ENCODE measurements at places on chromosomes 1 and 21.

GRCh38 chr1:65444128-65444640 is 23.7 kb downstream of the LEPR start:
- DNase-seq: no peak

DNA sequence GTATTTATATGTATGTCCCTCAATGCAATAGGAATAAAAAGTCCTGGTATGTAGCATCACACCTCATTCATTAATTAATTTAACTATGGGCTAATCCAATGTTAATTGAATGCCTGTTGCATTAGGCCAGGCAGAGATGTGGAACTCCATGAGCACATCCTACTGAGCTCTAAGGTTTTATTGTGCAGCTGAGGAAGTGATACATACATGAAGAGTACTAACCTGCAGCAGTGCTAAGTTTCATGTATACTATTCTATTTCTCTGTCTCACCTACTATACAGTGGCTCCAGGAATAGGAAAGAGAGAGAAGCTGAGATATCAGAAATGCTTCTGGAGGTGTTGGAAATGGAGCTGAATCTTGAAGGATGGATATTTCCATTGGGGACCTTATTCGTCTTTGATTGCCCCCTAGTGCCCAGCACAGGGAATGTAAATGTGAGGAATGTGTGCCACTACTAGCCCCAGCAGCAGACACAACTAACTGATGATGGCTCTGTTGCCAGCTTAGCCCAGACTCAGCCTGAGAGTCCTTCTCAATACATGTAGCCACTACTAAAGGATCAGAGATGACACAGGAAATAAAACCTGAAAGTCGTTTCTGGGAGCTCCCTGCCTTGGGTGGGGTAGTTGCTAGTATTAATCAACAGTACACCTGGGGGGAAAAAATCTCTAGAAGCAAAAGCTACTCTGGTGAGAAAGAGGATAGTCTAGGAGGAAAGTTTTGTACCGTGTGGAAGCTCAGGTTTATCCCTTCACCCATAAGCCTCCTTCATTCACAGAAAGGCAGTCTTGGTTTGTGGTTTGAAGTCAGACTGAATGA is 173.3 kb upstream of the FOXD3 start:
- no peak for DNase-seq

GRCh38 chr21:43808832-43809251 is 19.5 kb downstream of the RRP1 start:
- DNase-seq: no peak

- no peak for DNase-seq
Measured at GRCh38 chr1:9633493-9633892, 18.0 kb upstream of the PIK3CD start.

DNA sequence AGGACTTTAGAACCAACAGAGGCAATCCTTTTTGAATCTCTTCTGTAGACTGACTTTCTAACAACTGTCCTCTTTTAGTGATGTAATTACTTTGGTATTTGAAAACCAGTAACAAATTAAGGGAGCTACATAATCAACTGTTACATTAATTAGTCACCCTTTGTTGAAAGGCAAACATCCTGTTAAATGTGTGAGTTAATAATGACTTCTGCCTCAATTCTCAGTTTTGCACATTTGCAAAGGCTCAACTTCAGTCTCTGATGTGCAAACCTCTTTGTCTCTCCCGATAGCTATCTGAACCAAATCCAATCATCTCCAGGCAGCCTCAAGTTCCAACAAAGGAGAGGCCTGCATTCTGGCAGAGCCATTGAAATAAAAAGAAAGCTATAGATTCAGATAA is 135.4 kb upstream of the C8B start:
- no peak for DNase-seq

DNA sequence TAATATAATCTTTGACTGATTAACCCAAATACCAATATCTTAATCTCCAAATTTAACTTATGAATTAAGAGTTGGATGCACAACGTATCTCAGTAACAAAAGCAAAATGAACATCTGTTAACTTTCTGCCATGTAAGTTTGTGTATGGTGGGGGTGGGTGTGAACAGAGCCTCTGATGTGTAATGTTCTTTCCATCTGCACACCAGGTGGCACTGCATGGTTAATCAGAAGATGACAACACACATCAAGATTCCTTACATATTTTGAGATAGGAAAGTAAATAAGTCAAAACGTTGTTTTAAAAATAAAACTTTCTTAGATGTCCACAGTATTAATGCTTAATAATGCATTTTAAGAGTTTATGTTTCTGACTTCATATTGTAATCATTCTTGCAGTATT is 251.9 kb downstream of the DPYD start:
- no peak for DNase-seq

- no peak for DNase-seq
Measured at GRCh38 chr1:94068999-94069918, 51.7 kb downstream of the ABCA4 start.

DNA sequence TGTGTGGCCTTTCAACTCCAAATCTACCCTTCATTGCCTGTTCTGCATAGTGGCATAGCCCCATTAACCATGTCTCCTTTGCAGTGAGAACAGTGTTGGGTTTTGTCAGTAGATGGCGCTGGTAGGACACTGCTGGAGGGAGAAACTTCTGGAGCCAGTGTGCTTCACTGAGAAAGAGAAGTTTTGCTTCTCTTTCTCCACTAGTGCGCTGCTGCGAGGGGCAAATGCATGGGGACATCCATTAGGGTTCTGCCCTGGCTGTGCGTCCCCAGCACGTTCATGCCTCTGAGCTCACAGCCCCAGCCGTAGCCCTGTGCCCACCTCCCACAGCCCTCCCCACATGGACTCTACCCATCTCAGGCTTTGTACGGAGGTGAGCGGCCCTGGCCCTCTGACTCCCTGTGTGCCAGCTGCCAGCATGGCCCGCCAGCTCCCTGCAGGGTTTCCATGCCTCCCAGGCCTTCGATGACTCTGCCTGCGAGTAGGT is 53.1 kb downstream of the RIMS3 start:
- no peak for DNase-seq

- no peak for DNase-seq
Measured at GRCh38 chr21:37047079-37047478, 25.8 kb downstream of the PIGP start.

DNA sequence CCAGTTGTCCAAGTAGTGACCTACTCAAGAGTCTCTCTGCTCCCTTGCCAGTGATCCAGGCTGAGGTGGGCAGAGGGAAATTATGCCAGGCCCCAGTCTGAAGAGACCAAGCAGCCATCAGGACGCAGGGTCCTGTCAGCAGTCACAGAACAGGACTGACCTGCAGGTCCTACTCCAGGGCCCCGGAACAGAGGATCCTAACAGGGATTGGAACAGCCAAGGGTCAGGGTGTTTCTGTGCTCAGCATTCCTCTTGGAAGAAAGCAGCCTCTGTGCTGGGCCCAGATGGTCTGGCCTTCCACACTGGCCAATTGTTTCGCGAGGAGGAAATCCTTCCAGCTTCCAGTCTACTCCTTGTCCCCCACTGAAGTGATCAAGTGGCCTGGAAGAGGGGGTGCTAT is 41.6 kb upstream of the USP1 start:
- DNase-seq: no peak

DNA sequence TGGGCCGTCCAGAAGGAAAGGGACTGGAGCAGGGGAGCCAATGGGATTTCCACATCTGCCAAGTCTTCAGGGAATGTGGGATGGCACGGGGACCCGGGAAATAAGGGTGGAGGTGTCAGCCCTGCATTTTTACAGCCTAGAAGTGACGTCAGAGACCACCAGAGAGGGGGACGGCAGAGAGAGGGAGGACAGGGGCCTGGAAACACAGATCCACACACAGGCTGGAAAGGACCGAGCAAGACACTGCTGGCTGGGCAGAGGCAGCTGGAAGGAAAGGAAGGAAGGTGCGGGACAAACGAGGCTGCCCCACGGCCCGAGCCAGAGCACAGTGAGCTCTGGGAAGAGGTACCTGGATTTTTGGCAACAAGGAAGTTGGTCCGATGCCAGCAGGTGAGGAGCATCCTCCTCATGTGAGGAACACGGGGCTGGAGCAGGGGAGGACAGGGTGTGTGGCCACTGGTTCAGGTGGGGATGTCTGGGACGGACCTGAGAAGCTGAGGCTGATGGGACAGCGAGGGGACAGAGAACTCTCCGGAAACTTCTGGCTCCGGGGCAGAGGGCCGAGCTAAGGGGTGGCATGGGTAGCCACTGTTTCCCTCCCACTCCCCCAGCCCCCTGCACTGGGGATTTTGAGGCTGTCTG is 138.3 kb downstream of the PGBD5 start:
- no peak for DNase-seq

DNA sequence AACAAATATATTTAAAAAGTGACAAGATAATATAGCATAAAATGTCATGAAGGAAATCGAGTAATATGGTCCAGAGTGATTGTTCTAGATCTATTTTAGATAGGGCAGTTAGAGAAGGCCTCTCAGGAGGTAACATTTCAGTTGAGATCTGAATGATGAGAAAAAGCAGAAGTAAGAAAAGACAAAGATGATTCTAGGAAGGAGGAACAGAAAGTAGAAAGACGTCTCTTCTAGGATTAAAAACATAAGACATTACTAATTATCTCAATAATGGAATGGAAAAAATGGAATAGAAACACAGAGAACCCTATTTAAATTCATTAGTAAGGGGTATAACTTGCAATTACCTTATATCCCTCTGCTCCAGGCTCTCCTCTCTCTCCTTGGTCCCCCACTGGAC is 130.0 kb upstream of the ZNHIT6 start:
- no peak for DNase-seq

- no peak for DNase-seq
Measured at GRCh38 chr21:27590271-27590670, 623.4 kb upstream of the ADAMTS5 start.

GRCh38 chr21:33070998-33071769 is 1.2 kb downstream of the OLIG1 start:
- DNase-seq: no peak

GRCh38 chr1:43437031-43437973 is 16.4 kb downstream of the HYI start:
- no peak for DNase-seq

GRCh38 chr21:16377120-16377658 is 647.4 kb downstream of the USP25 start:
- no peak for DNase-seq

- no peak for DNase-seq
Measured at GRCh38 chr1:236848274-236848923, 53.3 kb downstream of the MTR start.

GRCh38 chr1:83024251-83024767 is 974.6 kb downstream of the TTLL7 start:
- no peak for DNase-seq

DNA sequence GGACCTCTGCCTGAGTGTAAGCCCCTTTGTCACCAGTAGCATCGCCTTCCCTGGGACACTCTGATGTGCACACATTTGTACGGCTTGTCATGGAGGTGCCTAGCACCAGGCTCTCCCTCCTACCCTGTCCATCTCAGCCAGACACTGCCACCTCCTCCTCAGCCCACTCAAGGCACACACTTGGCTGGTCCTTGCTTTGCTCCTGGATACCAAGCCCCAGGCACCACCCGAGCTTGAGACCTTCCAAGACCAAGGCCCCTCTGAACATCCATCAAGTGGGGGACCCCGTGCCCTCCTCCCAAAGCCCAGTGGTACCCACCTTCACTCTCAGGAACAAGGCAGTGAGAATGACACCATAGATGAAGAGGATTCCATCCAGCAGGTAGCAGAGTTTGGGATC is 78.0 kb downstream of the CD247 start:
- DNase-seq: no peak

- no peak for DNase-seq
Measured at GRCh38 chr1:161985301-161985822, 38.3 kb downstream of the OLFML2B start.

DNA sequence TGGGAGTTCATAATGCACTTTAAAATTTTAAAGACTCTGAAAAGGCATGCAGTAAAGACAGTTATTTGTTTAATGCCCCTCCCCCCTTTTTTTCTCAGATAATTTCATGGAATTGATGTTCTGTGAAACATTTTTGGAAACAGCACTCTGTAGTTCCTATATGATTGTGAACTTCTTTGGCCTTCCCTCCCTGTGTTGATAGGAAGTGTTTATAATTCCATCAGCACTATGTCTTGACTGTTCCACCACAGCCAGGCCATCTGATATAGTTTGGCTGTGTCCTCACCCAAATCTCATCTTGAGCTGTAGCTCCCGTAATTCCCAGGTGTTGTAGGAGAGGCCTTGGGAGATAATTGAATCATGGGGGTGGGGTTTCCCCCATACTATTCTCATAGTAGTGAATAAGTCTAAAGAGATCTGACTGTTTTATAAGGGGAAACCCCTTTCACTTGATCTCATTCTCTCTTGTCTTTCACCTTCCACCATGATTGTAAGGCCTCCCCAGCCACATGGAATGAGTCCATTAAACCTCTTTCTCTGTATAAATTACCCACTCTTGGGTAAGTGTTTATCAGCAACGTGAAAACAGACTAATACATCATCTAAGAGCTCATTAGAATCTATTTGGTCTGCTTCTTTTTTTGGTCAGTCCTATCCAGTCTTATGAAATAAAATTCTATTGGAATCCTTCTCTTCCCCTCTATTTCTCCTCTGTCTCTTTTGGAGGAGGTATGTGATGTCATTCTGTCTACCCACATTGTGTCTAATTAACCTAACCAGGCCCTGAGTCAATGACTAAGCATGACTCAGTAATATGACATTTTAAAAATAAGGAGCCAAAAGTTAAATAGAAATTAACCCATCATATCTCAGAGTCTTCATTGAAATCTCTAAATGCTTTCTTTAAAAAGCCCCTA is 8.9 kb downstream of the CCDC185 start:
- no peak for DNase-seq

- no peak for DNase-seq
Measured at GRCh38 chr1:174871886-174872285, 127.9 kb upstream of the CACYBP start.

- no peak for DNase-seq
Measured at GRCh38 chr1:199307496-199308264, 668.8 kb downstream of the PTPRC start.

DNA sequence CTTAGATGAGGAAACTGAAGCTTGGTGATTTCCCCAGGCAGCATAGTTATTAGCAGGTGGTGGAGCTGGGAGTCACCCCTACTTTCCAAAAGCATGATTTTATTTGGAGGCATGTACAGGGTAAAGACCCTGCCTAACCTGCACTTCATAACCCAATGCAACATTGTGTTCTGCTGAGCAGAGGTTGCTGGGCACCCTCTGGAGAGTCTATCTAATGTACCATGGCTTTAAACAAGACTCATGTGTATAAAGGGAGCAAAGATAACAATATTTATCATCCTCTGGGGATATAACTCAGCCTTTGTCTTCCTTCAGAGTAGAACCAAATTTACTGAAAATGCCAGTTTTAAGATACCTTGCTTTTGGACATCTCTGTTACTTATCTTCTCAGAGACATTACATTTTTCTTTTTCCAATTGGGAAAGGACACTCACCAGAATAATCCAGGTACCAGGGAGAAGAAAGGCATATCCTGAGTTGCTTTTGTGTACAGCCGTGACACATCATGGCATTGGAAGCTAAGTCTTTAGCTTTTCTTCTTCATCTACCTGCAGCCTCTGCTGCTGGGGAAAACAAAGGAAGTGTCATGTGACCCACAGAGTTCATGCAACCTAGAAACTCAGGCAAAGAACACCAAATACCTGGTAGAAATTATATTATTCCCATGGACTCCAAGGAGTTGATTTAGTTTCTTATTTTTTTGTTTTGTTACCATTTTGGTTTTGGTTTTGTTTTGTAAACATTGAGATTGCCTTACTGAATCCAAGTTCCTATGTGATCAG is 39.6 kb downstream of the ELAVL4 start:
- no peak for DNase-seq

Measured in activated gamma-delta T cell (primary cell).